ENCODE measurements at places on chromosomes 11 and 22. TPM values are rescaled to one million over a fixed set of nuclear protein-coding genes. Genes with fewer than 3 reads are reported as not detected.

The F2 gene
- total RNA-seq = 0.73 TPM

DNA sequence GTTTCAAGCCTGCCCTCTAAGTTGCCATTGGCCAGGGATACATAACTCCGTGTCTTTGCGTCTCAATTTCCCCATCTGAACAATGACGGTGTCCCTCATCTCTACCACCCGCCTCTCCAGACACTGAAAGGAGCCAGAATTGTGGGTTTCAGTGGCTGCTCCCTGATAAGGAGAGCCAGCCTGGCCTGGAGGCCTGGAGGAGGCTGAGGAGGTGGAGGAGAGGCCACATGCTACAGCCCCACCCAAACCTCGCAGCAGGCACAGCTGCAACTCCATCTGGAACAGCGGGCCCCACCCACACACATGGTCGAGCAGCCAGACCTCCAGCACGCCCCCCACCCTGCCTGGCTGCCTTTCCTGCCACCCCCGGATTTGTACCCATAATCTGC lies 34.4 kb upstream of the CD82 start:
- no peak overlapping the region for H3K4me3 ChIP-seq
- no peak for DNase-seq
- peaks cover 23% of the 10 kb centered on the region for H3K4me1 ChIP-seq
- H3K36me3 ChIP-seq = no peaks in the 10 kb centered on the region

The PPP2R5B gene
- total RNA-seq = 8.7 TPM

The TXNRD2 gene
- 18.8 TPM for total RNA-seq

- H3K36me3 ChIP-seq = no peaks in the 10 kb centered on the region
- H3K27ac ChIP-seq = no peak within 1 kb of the TSS
- no peak within 1 kb of the TSS for H3K4me3 ChIP-seq
- no peak for DNase-seq
Observed at GRCh38 chr11:66026017-66026529, at the start of gene CATSPER1. CATSPER1 (minus strand) TSS chr11:66026479; CDS start chr11:66026379, 100 bp downstream.

The GPR152 gene
- total RNA-seq = not detected

- DNase-seq = no peak
- H3K4me1 ChIP-seq = 0 out of 2 replicates have a peak, but pooled peaks cover 3% of the 10 kb centered on the region
- H3K4me3 ChIP-seq = no peak overlapping the region
- no peak overlapping the region for H3K27ac ChIP-seq
Observed at GRCh38 chr11:118046051-118046963, 30.6 kb upstream of the TMPRSS4 start.

The PRRG4 gene
- 1.1 TPM for total RNA-seq

- DNase-seq = no peak
- no peak overlapping the region for H3K27ac ChIP-seq
- no peaks in the 10 kb centered on the region for H3K27me3 ChIP-seq
- H3K4me1 ChIP-seq = peaks cover 4% of the 10 kb centered on the region
- no peaks in the 10 kb centered on the region for H3K36me3 ChIP-seq
Observed at GRCh38 chr11:113153847-113154246, 160.5 kb upstream of the TTC12 start.

DNA sequence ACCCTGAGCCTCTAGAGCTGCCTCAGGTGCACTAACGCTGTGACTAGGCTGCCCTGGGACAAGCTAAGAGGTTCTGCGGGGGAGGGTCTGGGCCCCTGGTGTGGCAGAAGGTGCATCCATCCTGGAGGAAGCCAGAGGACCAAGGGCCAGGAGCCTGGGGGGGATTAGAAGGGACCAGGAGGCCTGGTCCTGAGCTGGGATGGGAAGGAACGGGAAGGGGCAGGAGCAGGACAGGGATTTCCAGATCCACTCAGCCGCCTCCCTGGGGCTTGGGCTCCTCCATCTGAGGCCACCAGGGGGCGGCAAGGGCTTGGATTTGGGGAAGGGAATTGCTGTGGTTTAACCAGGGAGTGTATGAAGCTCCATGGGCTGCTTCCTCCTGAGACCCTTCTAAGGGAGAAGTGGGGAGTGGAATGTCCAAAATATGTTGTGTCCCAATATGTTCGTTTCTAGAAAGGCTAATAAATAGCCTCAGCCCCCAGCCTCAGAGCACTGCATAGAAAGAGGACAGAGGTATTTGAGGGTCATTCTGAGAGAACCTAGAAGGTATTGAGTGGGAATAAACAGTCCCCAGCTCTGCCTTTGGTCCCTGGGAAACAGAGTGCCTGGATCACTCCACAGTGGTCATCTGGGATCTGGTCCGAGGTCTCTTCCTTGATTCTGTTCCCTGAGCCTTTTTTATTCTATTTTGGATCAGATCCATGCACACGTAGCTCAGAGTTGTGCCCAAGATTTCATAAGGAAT lies 17.4 kb upstream of the PRAME start:
- no peaks in the 10 kb centered on the region for H3K36me3 ChIP-seq
- no peak overlapping the region for H3K27ac ChIP-seq
- H3K4me1 ChIP-seq = no peaks in the 10 kb centered on the region
- H3K27me3 ChIP-seq = peaks cover 97% of the 10 kb centered on the region
- no peak overlapping the region for H3K4me3 ChIP-seq

DNA sequence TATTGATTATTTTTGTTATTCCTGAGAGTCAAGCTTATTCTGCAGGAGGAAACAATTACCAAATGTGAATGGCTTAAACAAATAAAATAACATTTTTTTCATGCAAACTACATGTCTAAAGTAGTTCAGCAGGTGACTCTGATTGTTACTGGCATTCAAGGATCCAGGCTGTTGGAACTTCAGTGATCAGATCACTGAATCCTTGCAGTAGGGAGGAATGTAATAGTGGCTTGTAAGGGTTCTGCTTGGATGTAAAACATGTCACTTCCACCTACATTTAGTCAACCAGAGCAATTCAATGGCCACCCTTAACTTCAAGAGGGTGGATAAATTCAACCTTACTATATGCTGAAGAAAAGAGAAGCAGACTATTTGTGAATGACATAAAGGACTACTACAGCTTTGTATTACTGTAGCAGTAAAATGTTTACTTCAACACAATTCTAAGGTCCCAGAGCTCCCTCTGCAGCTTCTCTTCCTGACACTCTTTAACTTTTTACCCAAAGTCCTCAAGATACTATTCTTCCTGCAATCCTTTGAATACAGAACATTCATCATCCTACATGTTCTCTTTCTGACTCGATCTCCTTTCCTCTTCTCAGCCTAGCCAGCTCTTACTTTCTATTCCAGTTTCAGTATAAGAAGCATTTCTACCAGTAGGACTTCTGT lies 284.0 kb downstream of the LRRC4C start:
- no peak overlapping the region for H3K4me3 ChIP-seq
- H3K36me3 ChIP-seq = peaks cover 4% of the 10 kb centered on the region
- no peak for DNase-seq

- no peak overlapping the region for H3K4me3 ChIP-seq
- DNase-seq = no peak
- peaks cover 17% of the 10 kb centered on the region for H3K36me3 ChIP-seq
- peaks cover 19% of the 10 kb centered on the region for H3K27me3 ChIP-seq
Observed at GRCh38 chr11:113668255-113668654, 37.9 kb downstream of the TMPRSS5 start.

The CECR2 gene
- total RNA-seq = 110 TPM

DNA sequence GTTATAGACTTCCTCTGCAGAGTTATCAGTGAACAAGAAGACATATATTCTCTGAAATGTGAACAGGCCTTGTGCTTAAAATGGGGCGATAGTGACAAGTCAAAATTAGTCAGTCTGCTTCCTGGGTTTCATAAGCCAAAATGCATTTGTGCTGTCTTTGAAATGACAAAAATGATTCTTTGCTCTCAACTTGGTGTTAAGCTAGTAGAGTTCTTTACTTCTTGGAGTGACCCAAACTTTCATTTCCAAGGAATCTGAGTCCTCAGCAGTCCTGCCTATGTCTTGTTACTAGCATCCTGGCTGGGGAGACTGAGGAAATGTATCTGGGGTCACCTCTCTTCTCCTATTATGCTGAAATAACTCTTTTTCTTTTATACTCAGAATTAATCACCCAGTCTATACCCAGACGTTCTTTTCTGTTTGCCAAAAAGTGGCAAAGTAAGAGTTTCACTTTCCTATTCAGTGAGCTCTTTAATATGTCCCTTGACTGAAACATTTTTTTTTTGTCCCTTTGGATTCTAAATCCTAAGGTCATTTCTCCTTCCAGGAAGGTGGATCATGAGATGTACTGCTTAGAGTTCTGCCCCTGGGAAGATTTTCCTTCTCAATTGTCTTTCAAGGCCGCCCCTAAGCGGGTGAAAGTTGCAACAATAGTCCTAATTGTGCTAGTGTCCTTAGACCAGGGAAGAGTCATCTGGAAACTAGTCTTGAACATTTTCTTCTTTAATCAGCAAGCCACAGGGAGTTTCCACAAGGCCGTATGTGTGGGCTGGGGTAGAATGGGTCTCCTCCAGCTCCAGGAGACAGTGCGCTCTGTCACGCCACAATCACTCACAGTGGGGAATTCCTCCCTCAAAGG lies 53.0 kb upstream of the RDX start:
- H3K4me1 ChIP-seq = peaks cover 3% of the 10 kb centered on the region
- no peak overlapping the region for H3K4me3 ChIP-seq
- peaks cover 2% of the 10 kb centered on the region for H3K27me3 ChIP-seq
- no peak for DNase-seq

Data from WTC11 (cell line).